ENCODE measurements at places on chromosomes 7 and 10.

DNA sequence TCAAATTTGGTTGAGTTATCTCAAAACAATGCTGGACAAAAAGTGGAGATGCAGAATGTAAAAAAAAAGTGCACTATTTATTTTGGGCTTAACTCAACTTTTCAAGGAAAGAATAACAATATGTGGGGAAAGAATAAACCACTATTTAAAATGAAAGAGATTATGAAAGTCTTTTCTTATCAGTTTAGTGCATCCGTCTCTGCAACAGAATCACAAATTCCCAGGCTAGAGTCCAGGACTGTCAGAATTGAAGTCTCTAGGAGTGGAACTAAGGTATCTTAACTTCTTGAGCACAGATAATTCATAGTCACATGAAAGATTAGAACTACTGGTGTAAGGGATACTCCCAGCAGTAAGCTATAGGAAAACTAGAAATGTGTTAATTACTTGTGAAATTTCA is 1200.3 kb upstream of the LRRN3 start:
- no peak for DNase-seq

DNA sequence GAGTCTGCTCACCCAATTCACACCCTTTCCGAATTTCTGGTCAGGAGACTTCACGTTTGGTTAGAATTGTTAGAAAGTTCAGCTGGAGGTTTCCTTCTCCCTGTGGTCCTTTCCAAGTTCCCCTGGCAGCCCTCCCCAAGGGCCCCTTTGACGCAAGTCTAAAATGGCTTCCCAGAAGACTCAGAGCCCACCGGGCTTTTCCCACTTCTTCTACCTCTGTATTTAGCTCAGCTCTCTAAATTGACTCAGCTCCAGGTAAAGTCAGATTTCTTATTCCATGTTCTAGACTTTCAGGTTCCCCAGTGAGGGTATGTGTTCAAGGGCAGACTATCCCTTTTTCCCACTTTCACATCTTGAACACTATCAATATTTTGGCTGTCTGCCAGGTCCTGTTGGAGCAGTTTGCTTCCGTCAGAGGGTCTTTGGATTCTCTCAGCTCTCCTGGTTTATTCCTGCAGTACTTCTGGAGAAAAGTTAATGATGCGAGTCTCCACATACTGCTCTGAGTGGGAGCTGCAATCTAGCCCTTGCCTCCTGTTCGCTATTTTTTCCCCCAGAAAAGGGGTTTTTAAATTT is 53.1 kb upstream of the ZNF273 start:
- DNase-seq, result no peak

DNA sequence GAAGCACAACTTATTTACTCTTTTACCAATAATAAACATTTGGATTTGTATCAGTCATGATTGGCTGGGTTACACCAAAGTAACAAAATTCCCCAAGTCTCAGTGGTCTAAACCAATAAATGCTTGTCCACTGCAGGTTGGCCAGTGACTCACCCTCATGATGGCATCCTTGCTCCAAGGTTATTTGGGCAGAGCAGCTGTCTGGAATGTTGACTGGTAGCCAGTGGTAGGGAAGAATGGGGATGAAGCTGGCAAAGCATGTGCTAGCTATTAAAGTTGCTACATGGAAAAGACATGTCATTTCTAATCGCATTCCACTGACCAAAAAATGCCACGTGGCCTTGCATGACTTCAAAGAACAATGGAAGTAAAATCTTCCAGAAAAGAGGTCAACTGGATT is 1168.7 kb upstream of the CELF2 start:
- no peak for DNase-seq

GRCh38 chr7:47303695-47304453 is 278.0 kb downstream of the TNS3 start:
- no peak for DNase-seq

DNA sequence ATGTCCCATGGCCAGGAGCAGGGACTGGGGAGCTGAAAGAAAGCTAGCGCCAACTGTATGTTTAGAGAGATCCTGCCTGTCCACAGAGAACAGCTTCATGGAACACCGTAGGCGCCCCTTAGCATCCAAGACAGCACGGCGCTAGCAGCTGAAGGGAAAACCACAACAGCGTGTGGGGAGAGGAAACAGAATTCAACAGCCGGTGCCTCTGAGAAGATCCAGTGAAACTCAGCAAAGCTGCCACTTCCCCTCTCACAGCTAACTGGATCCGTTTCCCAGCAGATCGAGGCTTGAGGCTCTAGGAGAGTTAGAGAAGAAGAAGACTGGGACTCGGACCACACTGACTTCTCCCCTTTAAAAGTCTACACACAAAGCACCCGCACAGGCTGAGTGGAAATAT is 145.0 kb downstream of the MAD1L1 start:
- DNase-seq, result no peak

- no peak for DNase-seq
These were observed 524.0 kb downstream of the IPMK start for GRCh38 chr10:57743711-57744110.

- no peak for DNase-seq
These were observed 257.6 kb downstream of the OTUD1 start for GRCh38 chr10:23696476-23696875.

GRCh38 chr7:28596245-28596935 is 184.1 kb downstream of the CREB5 start:
- no peak for DNase-seq

- DNase-seq, result no peak
These were observed 362.7 kb downstream of the CXCL12 start for GRCh38 chr10:44022203-44022602.

DNA sequence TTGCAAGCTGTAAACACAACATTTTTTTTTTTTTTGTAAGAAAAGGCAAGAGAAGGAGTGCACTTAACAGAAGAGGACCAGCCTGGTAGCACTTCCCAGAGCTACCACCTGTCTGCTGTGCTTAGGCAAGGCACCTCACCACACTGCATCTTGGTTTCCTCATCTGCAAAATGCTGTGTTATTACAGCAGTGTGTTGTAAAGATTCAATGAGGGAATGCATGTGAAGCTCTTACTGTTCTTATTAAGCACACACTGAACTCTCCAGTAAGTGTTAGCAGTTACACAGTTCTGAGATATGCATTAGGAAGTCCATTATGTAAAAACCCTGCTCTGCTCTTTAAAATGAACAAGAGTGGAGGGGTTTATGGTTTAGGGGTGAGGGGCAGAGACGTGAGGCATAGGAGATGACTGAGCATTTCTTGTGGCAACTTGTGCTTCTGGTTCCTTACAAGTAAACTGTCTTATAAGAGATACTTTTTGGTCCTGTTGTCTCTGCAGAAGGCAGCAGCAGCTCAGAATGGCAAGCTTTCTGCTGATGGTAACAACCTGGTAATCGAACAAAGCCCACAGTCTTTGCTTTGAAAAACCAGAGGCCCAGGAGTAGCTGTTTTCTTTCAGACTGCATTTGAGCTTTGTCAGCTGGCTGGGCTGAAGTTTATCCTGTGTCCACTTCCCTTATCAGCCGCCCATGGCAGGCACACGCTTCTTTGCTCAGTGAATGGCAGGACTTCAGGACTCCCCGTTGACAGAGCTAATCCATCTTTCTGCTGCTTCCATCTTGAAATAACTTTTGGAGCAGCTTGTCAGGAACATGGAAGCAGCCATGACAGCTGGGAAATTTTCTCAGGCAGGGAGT is 98.8 kb upstream of the BMPER start:
- DNase-seq, result no peak

DNA sequence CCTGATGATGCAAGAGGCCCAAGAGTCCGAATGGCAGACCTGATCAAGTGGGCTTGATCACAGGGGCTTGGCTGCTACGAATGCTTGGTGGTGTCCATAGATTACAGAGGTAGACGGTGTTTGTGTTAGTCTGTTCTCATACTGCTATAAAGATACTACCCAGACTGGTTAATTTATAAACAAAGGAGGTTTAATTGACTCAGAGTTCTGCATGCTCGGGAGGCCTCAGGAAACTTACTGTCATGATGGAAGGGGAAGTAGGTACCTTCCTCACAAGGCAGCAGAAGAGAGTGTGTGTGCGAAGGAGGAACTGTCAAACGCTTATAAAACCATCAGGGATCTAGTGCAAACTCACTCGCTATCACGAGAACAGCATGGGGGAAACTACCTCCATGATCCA is 268.9 kb upstream of the KLF6 start:
- no peak for DNase-seq

GRCh38 chr7:55020466-55020871 is 1.7 kb downstream of the EGFR start:
- DNase-seq, result no peak

GRCh38 chr7:25770235-25770634 is 381.8 kb upstream of the NFE2L3 start:
- no peak for DNase-seq

GRCh38 chr7:124643311-124643811 is 122.2 kb downstream of the GPR37 start:
- no peak for DNase-seq

GRCh38 chr10:29539412-29539811 is 95.4 kb downstream of the SVIL start:
- no peak for DNase-seq

DNA sequence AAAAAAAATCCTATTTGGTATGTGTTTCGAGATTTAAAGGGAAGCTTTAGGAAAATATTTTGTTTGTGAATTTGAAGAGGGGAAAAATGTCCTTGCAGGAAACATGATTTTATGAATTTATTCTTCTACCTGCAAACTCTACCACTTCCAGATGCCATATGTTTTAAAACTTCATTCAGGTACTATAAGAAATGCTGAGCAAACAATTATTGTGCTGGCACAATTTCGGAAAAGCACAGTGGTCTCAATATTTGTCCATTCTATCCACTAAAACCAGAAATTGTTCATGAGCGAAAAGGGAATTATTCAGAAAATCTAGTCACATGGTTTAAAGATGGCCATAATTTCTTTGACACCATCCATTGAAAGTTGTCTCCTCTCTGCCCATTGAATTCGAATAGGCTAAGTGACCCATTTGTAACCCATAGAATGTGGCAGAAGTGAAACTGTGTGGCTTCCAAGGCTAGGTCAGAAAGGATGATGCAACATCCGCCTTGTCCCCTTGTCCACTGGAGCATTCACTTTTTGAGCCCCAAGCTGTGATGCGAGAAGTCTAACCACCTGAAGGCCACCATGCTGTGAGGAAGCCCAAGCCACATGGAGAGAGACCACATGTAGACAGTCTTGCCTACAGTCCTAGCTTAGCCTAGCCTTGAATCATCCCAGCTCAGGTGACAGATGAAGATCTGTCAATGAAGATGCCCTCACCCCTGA is 189.8 kb upstream of the PRKCQ start:
- no peak for DNase-seq

- peak; percentile 40 for DNase-seq
These were observed 84.4 kb downstream of the GLI3 start for GRCh38 chr7:42152329-42153205.

DNA sequence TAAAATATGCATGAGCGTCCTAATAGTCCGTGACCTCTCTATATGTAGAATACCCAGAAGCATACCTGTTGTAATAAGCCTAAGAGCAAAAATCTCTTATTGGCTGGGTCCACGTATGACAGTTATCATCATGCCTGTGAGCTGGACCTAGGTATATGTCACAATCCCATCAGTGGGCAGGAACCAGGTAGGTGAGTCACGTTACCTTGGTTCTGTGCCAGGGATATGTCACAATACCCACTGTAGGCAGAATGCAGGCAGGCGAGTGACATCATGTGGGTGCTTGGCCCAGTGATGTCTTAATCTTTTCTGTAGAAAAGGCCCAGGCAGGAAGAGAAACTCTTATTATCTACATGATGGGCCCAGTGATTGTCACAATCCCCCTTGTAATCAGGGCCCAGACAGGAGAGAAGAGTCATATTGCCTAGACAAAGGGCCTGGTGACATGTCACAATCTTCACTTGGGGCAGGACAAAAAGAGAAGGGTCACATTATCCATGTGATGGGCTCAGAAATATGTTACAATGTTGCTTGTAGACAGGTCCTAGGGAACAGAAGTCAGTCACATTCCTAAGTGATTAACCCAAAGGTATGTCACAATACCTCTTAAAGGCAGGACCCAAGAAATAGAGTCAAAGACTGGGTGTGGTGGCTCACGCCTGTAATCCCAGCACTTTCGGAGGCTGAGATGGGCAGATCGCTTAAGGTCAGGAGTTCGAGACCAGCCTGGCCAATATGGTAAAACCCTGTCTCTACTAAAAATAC is 12.9 kb upstream of the ZNF736 start:
- no peak for DNase-seq

DNA sequence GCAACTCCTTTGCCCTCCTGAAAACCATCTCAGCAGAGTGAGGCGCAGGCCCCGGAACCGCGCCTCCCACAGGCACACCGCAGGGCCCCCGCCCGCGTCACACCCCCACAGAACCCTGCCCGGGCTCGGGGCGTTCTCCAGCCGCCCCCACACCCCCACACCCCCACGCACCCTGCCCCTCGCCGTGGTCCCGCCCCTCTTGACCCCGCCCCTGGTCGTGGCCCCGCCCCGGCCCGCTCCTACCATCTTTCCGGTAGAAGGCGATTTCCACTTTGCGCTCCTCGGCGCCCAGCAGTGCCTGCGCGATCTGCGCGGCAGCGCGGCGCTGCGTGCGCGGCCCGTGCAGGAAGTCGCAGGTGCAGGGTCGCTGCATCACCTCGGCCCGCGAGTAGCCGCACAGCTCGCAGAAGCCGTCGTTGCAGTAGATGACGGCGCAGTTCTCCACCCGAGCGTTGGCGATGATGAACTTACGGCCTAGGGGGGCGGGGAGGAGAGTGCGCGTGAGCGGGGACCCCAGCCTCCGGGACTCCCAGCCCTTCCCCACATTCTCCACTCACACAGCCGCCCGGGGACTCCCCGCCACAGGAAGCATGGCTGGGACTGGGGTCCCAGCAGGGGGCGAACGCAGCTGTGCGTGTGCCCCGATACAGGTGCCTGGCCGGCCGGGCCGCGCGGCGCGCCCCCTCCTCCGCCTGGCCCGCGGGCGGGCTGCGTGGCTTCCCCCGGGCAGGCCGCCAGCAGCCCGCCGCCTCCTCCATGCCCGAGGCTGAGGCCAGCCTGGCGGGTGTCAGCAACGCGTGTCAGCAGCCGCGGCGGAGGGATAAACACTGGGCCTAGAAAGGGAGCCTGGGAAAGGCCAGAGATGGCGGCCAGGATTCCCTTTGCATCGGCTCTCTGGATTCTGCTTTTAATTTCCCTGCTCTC is 3.4 kb downstream of the KCNH2 start:
- DNase-seq, result no peak

- DNase-seq, result no peak
These were observed 199.1 kb upstream of the KCTD7 start for GRCh38 chr7:66429498-66430163.

- no peak for DNase-seq
These were observed 411.3 kb upstream of the AUTS2 start for GRCh38 chr7:69186974-69187373.

GRCh38 chr7:133827707-133828623 is 299.2 kb upstream of the LRGUK start:
- no peak for DNase-seq

DNA sequence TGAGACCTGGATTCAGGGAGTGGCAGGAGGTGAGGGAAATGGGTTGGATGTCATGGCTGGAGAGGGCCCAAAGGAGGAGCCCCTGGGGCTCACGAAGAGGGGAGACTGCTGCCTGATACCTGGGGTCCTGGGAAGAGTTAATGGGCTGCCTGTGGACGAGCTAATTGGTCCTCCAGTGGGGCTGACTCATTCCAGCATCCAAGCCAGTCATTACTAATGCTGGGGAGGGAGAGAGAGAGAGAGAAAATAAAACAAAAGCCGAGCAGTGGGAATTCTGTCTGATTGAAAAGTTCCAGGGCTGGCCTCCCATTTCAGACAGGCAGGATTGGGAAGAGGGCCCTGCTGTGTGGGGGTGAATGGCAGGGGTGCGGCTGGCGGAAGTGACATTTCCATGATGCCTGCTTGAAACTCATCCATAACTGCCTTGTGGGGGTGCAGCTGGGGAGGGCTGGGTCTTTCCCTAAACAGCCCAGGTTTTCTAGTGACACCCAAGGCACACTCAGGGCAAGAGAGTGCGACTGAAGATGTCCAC is 297.8 kb downstream of the RPS24 start:
- DNase-seq, result no peak

Measured in neural crest cell (in vitro differentiated cells).